ENCODE measurements at places on chromosomes 6 and 20.

GRCh38 chr20:63091901-63092659, 85.3 kb upstream of the BHLHE23 start:
- no peak for DNase-seq

- DNase-seq: no peak
Measured at GRCh38 chr6:5422321-5422915, 161.1 kb downstream of the FARS2 start.

DNA sequence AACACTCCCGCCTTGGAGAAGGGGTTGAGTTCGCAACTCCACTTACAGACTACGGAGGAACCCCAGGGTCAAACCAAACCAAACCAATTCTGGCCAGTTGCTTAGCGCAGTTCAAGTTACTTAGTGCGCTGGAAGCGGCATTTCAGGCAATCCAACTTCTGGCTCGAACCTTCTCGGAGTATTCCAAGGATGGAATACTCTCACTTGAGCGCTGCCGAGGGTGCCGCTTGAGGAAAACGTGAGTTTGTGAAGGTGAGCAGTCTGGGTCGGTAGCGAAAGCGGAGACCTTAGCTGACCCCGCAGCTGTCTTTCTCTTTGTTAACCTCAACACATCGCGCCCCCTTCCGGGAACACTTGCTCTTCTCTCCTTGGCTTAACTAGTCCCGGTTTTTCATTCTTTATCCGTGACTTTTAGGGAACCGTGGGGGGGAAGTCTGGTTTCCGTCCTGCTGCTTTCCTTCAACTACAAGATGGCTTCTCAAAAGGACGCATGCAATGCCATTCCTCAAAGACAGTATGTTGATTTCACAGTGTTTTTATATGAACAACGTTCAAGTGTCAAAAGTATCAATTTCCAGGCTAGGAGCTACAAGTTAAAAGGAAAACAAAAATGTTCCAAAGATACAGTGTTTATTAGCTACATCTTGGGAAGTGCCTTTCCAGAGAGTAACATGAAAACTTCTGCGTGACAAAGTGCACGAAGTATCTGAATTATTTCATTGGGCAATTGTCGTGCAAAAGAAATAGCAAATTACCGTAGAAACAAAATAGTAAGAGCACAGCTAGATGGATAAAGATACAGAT, 741 bp upstream of the PNISR start:
- peak; percentile 37 for DNase-seq

GRCh38 chr20:34578025-34578424, 19.5 kb downstream of the MAP1LC3A start:
- no peak for DNase-seq

GRCh38 chr6:116101790-116102189, 1.1 kb downstream of the NT5DC1 start:
- DNase-seq: no peak

DNA sequence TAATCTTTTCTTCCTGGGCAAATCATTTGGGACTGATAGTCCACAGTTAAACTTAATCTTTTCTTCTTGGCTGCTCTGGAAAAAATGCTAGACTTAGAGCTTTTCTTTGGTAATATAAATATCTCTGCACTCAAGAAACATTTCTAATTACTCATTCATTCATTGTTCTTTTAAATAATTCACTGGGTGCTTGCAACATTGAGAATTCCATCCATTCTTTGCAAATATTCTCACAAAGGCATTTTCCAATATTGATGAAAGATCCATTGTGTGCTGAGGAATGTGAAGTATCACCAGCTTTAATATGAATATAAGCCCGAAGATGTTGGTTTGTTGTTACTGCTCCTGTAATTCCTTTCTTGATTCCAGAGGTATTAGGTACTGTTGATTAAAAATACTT, 38.4 kb downstream of the AKAP7 start:
- no peak for DNase-seq

DNA sequence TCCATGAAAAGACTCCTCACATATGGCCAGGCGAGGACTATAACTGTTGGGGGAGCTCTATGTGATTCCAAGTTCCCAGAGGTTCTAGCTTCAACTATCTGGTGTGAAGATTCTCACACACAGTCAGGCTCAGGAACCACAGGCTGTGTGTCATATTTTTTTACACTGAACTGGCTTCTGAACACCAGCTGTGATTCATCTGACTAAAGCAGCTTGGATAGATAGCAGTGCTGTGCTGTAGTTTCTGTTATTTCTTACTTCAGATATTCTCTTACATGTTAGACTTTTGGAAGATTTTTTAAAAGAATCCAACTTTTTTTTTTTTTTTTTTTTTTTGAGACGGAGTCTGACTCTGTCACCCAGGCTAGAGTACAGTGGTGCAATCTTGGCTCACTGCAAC, 140.7 kb upstream of the MCHR2 start:
- DNase-seq: no peak

DNA sequence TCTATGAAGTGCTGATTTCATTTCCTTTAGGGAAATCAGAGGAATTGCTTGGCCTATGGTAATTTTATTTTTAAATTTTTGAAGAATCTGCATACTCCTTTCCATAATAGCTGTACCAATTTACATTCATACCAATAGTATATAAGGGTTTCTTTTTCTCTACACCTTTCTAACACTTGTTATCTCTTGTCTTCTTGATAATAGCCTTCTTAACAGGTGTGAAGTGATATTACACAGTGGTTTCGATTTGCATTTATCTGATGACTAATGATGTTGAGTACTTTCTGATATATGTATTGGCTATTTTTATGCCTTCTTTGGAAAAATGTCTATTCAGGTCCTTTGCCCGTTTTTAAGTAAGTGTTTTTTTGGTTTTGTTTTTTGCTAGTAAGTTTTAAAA, 40.8 kb downstream of the SMAP1 start:
- no peak for DNase-seq

- no peak for DNase-seq
Measured at GRCh38 chr20:39090906-39091305, 128.8 kb downstream of the DHX35 start.

GRCh38 chr6:22357724-22358189, 60.9 kb upstream of the PRL start:
- DNase-seq: no peak

DNA sequence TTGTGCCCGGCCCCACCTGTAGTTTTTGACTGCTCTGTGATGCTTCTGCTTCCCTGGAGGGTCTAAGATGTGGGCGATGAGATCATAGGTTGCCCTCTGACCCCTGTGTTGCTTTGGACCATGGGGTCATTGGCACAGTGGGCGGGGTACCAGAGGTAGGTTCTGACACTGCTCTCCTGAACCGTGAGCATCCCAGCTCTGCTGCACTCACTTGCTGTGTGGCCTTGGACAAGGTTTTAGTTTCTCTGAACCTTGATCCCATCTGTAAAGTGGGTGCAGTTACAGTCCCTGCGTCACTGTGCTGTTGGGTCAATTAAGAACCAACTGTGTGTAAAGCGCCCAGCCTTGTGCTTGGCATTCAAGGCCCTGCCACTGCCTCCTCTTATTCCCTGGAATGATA, 30.9 kb downstream of the SRC start:
- DNase-seq: no peak

DNA sequence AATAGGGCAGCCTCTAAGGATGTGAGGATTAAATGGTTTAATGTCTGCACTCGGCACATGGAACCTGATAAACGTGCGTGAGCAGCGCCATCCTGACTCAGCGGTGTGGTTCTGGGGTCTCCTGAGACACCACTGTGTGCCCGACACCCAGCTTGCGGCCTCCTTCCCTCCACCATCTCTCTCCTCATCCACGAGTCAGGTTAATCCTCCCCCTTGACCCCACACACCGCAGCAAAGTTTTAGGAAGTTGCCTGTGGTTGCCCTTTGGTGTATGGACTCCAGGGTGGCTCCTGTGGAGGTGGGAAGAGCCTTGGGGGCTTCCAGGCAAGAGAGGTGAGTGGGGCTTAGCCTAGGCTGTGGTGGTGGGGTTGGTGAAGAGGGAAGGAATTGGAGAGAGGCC, 68.2 kb downstream of the PHACTR3 start:
- no peak for DNase-seq

DNA sequence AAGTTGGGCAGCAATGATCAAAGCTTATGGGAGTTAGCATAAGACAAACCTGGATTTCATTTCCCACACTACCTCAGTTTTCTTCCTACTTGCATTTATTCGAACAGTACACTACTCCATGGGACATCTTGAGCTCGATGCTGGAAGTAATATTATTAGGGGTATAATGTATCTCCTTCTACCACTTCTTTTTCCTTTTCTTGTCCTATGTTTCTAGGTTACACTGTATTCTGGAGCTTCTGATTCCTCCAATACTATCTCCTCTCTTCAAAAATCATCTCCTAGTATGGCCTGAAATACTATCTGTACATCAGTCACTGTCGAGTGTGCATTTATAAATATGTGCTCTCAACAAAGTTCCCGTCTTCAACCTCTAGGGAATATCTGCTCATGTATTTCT, 124.4 kb downstream of the MAP7 start:
- DNase-seq: no peak

DNA sequence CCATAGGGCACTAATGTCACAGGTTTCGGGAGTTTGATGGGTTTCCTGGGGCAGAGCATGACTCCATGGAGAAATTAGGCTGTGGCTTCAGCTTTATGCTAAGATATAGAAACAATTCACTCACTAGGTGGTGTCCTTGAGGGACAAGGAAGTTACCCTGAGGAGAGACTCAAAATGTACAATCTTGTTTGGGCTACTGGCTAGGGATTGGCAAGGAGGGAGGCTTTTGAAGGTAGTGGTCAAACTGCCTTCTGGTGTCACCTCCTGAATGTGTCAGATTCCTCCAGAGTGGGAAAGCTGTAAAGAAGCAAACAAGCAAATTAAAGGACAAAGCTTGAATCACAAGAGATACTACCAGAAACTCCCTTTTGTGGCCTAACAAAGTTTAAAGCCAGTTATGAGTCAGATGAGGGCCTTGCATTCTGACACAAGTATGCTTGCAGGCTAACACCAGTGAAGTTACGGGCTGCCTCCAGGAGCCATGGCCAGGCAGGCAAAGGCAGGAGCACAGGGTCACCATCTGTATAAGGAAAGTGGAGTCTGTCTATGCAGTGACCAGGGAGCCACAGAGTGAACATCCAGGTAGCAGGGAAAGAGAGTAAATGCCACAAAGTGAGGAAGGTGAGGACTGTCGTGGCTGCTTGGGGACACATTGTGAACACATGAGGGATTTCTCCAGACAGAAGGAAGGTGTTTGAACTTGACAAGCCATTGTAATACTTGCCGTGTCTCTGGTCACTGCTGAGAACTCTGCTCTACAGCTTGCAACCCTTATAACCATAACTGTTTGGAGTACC, 107.7 kb upstream of the DTNBP1 start:
- no peak for DNase-seq

DNA sequence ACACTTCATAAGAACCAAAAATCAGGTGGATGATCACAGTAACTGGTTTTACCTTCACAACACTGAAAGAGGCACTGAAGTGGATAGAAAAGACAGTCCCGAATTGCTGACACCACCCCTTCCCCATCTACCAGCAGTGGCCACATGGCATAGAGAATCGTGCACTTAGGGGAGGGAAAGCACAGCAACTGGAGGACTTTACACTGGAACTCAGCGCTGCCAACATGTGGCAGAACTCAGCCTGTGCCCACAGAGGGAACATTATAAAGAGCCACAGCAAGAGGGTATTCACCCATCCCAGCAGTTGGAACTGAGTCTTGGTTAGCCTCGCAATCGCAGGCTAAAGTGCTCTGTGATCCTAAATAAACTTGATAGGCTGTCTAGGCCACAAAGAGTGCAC, 6.5 kb upstream of the KIAA1586 start:
- DNase-seq: no peak

- no peak for DNase-seq
Measured at GRCh38 chr6:32622545-32623401, 14.4 kb upstream of the HLA-DQA1 start.

- DNase-seq: no peak
Measured at GRCh38 chr20:41424546-41424945, 57.9 kb upstream of the EMILIN3 start.

DNA sequence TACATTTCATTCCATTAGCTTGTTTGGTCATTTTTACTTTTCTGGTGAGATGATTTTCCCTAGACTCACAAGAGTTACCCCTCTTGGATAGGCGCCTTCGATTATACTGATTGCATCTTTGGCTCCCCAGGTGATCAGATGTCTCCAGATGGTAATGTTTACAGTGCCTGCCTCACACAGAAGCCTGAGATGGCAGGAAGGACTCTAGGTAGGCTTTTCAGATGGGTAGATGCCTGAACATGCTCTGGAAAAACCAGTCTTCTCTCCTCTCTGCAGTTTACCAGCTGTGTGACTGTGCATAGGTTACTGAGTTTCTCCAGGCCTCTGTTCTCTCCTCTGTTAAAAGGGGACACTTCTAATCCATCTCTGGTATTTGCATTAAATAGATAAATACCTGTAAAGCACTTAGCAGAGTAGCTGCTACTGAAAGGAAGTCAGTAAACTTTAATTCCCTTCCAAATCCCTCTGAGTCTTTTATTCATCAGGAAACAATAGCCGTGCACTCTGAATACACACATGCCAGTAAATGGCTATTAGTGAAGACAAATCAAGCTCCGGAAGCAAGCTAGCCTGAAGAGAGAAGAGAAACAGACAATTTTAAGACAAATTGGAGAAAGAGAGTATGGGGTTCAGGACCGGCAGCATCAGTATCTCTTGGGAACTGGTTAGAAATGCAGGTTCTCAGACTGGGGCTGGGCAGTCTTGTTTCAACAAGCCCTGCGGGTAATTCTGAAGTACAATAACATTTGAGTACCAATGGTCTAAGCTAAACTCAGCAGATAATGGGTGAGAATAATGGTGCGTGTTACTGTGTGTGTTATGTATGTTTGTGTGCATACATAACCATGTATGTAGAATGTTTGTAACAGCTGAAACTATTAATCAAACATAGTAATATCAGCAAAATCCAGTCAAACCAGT, 139.4 kb downstream of the UST start:
- no peak for DNase-seq

- no peak for DNase-seq
Measured at GRCh38 chr6:21887231-21888185, 294.0 kb downstream of the SOX4 start.

- no peak for DNase-seq
Measured at GRCh38 chr6:137746264-137746663, 120.8 kb upstream of the TNFAIP3 start.

DNA sequence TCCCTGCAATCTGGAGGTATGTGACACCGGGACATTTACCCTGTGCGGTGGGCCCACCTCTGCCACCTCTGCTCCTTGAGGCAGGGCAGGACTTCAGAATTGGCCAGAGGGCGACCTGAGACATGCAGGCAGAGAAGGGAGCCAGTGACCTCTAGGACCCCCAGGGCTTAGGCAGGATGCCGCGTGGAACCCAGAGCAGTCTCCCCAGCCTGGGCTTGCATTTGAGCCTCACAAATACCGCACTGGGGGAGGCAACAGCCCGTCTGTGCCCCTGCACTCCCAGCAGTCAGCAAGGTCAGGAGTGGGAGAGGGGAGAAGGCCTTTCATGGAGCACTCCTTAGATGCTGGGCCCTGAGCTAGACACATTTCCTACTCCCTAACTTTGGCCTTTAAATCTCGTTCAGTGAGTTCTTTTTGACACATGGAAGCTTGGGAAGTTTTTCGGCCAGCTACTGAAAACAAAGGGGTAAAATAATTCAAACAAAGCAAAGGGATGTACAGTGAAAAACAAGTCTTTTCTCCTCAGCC, 41.7 kb downstream of the C20orf203 start:
- DNase-seq: no peak
